ENCODE measurements at places on chromosomes 2 and 18. TPM values are rescaled to one million over a fixed set of nuclear protein-coding genes. Genes with fewer than 3 reads are reported as not detected.
A peak's percentile ranks its signal among the peaks of the same experiment; 100 is the strongest.

GRCh38 chr2:96890726-96891385, 21.0 kb upstream of the SEMA4C start:
- DNase-seq = peak; percentile 43

- peak; percentile 11 for DNase-seq
These were observed 17.9 kb upstream of the VPS4B start for GRCh38 chr18:63440219-63440618.

The GALR1 gene
- total RNA-seq = not detected

The ERFE gene
- total RNA-seq = 0.56 TPM

The BOLL gene
- total RNA-seq = not detected

- no peak for DNase-seq
These were observed 317.3 kb upstream of the TFPI start for GRCh38 chr2:187871506-187871905.

The C2orf76 gene
- total RNA-seq = 9.7 TPM

DNA sequence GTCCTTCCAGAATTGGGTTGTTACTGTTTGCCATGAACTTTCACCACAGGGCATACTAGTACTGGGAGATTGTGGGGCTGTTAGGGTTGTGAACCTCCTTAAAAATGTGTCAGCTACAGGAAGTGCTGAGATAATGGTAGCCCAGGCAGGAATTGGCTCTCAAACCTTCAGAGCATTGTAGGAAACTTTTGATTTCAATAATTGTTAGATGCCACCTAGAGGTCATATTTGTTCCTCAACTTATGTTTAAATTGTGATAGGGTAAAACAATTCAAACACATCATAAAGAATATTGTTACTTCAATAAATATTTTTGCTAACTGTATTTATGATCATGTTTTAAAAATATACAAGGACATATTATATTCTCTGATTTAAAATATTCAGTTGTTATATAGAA, 594.6 kb downstream of the ADCYAP1 start:
- DNase-seq = no peak

DNA sequence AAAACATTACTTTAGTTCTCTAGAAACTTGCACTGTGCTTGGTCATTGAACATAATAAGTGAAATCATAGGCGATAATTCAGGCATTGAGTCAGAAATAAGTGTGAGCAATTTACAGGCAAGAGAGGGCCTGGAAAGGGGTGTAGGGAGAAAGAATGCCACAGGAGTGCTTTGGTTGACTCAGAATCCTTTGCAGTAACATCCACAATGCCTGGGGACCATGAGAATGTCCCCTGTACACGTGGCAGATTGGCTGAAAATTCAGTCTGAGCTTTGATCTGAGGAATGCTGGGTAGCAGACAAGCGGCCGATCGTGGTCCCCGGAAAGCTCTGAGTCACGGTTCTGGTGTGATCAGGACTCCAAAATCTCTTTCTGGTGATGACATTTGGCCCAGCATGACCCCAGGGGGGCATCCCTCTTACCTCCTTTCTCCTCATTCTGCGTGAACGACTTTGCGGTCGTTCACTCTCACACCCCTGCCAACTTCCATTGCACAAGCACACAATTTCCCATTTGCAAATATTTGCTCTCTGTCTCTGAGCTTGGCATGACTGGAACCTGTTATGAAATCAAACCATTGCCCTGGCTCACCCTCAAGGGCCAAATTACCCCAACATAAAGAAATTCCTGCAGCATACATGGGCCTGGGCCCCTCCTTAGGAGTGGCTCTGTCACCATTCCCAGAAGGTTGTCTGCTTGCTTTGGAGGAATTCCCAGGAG, 305.0 kb upstream of the EPAS1 start:
- peak; percentile 66 for DNase-seq

The IRS1 gene
- 21.1 TPM for total RNA-seq

GRCh38 chr18:59395226-59396175, 36.4 kb upstream of the LMAN1 start:
- DNase-seq = no peak

DNA sequence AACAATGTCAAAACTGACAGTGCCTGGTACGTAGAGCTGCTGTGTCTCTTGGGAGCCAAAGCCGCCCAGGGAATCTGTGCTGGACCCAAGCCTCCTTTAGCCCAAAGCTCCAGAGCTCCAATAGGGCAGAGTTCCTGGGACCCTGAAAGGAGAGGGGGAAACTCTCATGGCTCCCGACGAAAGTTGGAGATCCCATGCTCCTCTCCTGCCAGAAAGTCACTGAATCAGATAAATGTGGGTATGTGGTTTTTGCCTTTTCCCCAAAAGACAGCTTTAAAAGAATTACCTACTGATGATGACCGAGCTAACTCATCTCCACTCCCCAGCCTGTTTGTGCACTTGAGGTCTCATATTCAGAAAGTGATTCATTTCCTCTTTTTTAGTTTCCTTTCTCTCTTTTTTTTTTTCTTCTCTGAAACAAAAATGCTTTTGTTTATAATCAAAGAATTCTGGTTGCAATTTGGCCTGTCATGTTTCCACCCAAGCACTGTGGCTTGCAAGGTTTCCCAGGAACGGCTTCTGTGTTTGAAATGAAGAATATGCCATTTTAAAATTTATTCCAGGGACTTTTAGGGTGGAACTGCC, 14.1 kb upstream of the PMAIP1 start:
- DNase-seq = peak; percentile 92

The EGR4 gene
- total RNA-seq = not detected

GRCh38 chr18:14936313-14936712, 188.3 kb downstream of the ANKRD30B start:
- DNase-seq = no peak

The ANKAR gene
- total RNA-seq = 4.4 TPM

The FBXO48 gene
- total RNA-seq = 0.18 TPM

The PSMA8 gene
- total RNA-seq = not detected

DNA sequence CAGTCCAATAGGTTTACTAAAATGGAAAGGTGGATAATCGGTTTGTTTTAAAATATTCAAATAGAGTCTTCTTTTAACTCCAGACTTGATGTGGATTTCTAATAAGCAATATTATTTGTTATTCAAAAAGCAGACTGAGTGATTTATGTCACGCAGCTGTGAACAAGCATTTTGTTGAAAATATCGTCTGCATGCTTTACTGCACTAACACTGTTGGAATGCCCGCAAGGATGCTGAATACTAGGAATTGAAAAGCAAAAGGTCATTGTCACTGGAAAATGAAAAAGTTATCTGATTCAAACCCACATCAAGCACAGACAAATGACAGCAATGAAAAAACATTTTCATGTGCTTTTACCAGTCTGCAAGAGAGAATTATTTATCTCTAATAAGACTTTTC, 31.1 kb downstream of the CHN1 start:
- no peak for DNase-seq

GRCh38 chr2:220279372-220279771, 651.9 kb downstream of the SLC4A3 start:
- peak; percentile 94 for DNase-seq

DNA sequence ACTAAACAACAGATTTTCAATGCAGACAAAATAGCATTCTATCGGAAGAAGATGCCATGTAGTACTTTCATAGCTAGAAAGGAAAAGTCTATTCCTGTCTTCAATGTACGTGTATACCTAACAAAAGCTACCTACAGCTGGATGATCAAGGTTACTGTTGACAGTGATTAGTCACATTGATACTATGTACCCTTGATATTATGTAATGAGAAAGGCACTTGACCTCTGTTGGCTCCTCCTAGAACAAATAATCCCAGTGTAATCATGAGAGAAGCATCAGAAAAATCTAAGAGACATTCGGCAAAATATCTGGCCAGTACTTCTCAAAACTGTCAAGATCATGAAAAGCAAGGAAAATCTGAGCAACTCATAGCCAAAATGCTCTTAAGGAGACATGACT, 44.4 kb upstream of the LRRTM4 start:
- DNase-seq = no peak

The AKAIN1 gene
- not detected for total RNA-seq

DNA sequence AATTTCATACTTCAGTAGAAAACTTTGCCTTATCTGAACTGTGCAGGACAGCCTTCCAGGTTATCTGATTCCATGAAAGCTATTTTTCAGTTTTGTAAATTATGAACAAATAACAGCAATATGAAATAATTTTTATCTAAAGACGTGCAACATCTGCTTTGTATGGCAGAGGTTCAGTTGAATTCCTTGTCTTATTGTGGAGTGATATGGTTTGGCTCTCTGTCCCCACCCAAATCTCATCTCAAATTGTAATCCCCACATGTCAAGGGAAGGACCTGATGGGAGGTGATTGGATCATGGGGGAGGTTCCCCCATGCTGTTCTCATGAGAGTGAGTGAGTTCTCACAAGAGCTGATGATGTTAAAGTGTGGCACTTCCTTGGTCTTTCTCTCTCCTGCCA, 18.1 kb upstream of the RPIA start:
- no peak for DNase-seq

The ST6GAL2 gene
- total RNA-seq = not detected

GRCh38 chr2:158746488-158746887, 48.6 kb upstream of the DAPL1 start:
- no peak for DNase-seq

The RSAD2 gene
- total RNA-seq = not detected

The POMC gene
- total RNA-seq = not detected

GRCh38 chr18:2395427-2396161, 175.7 kb downstream of the METTL4 start:
- DNase-seq = no peak

The ALPG gene
- total RNA-seq = not detected

DNA sequence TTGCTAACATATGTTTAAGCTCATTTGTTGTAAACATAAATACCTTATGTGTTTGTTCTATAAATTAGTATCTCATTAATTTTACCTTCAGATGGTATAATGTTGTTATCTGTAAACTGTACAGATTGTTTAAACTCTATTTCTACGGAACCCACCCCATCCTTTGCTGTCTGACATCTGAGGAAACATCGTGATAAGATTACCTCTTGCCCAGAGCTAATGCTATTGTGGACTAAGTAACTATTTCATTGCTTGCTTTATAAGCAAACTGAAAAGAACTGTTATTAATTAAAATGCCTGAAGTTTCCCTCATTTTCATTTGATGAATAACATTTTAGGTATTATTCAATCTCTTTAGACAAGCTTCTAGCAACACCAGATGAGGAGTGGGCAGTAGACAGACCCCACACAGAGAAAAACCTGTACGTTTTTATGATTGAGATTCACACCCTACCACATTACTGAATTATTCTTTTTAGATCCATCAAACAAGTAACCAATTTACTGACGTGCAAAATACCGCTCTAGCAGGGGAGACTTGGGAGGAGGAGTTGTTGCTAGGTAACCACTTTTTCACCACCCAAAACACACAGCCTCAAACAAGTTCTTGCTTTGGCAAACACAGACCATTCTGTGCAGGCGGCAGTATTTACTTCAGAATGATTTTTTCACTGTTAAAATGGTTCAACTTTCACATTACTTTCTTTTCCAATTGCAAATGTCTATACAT, 1.9 kb upstream of the SYT4 start:
- no peak for DNase-seq

DNA sequence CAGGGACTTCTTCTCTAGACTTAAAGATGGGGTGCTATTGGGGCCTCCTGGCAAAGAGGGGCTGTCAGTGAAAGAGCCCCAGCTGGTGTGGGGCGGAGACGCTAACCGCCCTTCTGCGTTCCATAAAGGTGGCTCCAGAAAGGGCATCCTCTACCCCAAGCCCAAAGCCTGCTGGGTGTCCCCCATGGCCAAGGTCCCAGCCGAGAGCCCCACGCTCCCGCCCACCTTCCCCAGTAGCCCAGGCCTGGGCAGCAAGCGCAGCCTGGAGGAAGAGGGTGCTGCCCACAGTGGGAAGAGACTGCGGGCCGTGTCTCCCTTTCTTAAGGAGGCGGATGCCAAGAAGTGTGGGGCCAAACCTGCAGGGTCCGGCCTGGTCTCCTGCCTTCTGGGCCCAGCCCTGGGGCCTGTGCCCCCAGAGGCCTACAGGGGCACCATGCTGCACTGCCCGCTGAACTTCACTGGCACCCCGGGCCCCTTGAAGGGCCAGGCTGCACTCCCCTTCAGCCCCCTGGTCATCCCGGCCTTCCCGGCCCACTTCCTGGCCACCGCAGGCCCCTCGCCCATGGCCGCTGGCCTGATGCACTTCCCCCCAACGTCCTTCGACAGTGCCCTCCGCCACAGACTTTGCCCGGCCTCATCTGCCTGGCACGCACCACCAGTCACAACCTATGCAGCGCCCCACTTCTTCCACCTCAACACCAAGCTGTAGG, 15.2 kb downstream of the ARID5A start:
- DNase-seq = no peak

- peak; percentile 75 for DNase-seq
These were observed 68.6 kb upstream of the RPE start for GRCh38 chr2:209933499-209934483.

- no peak for DNase-seq
These were observed 69.2 kb downstream of the NABP1 start for GRCh38 chr2:191747170-191747530.

GRCh38 chr18:23922939-23923338, 91.6 kb upstream of the TTC39C start:
- DNase-seq = no peak

DNA sequence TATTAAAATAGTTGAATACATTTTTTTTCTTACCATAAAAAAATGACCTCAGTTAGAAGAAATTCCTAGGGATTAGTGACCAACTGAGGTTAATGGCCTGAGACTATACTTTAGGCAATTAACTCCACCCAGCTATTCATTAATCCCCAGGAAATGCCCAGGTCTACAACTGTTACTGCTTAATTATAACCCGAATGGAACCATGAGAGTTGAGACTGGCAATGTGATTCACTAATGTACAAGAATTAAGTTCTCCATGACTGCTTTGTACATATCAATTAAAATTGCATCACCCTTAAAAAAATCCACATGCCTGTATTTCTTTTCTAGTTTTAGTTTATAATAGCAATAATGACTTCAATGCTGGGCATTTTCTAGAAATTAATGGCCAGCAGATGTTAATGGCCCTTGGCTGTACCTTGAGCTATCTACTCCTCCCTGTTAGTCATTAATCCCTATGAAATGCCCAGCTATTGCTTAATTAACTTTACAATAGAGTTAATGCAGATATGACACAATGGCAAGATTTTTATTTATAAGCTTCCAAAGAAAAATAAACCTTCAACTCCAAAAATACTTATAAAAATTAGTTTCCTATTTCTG, 44.1 kb downstream of the ERBB4 start:
- DNase-seq = no peak

- DNase-seq = no peak
These were observed 77.6 kb downstream of the ASB1 start for GRCh38 chr2:238504181-238504931.

The POU3F3 gene
- not detected for total RNA-seq

DNA sequence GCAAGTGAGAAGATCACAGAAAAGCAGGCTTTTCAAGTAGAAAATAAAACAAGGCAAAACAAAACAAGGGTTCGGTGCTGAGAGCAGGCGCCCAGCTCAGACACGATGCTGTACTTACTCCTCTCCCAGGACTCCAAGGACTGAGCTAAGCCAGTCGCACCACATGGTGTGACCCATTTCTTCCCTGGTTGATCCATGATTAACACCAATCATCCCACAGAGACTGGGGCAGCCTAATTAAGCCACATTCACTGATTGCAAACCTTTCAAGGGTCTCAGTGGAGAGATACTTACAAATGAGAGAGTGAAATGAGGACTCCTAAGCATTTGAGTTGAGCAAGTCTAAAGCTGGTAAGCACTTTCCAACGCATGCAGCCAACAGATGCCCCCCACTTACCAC, 155.2 kb downstream of the MYO5B start:
- no peak for DNase-seq
